ENCODE measurements at places on chromosomes 16 and 17.
A peak's percentile ranks its signal among the peaks of the same experiment; 100 is the strongest.

DNA sequence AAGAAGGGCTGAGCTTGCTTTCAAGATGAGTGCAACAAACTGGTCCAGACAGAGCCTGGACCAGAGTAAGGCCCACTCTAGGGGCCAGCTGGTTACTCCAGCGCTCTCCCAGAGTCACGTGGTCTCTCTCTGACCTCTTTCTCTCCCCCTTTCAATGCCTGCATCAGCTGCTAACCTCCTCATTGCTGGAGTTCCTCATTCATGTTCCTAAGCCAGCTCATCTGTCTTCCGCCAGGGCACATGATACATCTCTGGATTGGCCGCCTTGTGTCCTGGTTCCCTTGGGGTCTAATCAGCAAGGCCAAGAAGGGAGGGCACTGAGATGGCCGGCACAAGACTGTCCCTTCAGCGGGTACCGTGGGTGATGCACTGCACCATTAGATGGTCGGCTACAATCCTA lies 26.9 kb upstream of the ZFP90 start:
- no peak for DNase-seq

DNA sequence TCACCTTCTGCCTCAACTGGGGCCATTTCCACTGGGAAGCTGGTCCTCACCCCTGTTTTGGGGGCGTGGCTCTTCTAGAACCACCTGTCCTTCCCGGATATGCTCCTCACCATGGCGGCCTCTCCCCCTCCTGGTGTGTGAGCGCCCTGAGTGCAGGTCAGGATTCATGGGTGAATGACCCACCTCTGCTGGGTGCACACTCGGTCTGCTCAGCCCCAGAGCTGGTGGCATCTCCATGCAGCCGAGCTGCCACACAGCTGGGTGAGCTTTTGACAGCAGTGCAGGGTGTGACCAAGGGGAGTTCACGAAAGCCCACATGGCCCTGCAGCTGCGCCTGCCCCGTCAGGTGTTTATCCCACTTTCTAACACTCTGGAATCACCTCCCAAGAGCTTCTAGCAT lies 27.3 kb downstream of the GRIN2C start:
- DNase-seq = no peak

DNA sequence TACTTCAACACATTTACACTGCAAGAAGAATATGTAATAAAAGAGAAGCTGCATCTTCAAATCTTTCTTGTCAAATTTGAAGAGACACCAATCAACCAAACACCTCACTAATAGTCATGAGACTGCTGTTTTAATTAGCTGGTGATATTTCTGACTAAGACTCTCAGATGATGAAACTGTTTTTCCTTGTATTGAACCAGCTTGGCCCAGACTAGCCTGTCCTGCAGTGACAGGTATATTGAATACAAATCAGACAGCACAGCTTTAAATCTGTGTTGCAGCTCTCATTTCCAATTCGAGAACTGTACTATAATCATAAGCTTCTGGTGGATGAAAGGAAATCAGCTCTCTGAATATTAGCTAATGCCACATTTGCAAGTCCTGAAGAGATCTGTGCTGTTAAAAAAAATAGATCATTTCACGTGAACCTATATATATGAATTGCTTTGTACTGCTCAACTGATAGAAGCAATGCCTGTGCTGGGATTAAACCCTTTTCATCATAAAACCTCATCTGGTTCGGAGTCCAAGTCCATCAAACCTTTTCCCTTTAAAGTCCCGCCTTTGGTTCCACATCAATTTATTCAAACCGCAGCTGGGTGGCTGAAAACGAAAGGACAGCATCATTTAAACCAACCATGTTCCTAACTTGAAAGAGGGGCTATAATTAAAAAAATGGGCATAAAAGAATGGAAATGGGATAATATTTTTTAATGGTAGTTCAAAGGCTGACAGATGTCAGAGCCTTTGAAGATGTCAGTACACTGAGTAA lies 306.2 kb downstream of the CEP112 start:
- DNase-seq = no peak

DNA sequence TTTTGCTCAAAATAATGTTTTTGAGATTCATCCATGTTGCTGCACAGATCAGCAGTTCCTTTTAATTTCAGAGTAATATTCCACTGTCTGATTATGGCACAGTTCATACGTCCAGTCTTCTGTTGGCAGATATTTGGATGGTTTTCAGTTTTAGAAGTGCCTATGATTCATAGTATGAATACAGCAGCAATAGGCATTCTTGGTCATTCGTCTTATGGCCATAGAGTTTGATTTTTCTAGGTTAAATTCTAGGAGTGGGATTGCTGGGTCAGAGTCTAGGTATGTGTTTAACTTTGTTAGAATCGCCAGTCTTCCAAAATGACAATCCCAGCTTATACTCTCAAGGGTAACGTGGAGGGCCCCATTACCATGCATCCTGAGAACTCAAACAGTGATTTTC lies 11.5 kb upstream of the IL34 start:
- DNase-seq = no peak

- DNase-seq = no peak
Observed at GRCh38 chr16:10090816-10091215, 91.4 kb downstream of the GRIN2A start.

GRCh38 chr16:51697454-51697853 lies 546.4 kb upstream of the SALL1 start:
- no peak for DNase-seq

DNA sequence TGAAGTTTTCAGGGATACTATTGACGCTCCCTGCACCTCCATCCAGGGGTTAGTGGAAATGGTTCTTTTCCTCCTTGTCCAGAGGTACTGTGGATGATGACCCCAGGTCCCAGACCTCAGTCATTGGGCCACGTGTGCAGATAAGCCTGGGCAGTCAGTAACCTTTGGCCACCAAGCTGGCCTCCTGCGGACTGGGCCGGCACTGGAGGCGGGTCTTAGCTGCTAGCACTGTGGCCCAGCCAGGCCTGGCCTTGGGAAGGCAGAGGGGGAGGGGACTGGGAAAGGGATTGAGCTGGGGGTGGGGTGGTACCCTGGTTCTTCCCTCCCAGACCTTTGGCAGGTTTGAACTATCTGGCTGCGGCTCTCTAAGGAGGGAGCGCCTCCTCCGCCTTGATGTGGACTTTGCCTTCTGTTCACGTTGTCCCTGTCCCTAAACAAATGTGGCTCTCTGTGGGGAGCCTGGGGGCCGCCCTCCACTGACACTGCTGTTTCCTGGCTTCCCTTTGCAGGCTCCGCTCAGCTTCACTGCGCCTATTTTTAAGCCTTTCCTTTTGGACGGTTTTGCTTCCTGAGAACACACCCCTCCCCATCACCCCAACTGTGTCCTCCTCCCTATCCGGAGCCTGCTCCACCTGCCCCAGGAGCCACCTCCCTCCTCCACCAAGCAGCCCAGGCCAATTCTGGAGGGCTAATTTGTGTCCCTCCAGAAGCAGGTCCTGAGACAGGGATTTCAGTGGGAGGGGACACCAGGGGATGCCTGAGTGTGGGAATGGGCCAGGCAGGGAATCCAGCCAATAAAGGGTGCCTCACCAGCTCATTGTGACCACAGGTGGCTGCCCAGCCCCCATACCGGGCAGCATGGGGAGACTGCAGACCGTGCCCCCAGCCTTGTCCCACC lies 251.9 kb downstream of the SEC14L1 start:
- DNase-seq = no peak

GRCh38 chr16:48121276-48121675 lies 34.5 kb downstream of the ABCC12 start:
- DNase-seq = no peak

GRCh38 chr16:81647527-81647926 lies 131.6 kb upstream of the PLCG2 start:
- DNase-seq = no peak

- DNase-seq = no peak
Observed at GRCh38 chr16:75329943-75330342, 78.5 kb upstream of the BCAR1 start.

DNA sequence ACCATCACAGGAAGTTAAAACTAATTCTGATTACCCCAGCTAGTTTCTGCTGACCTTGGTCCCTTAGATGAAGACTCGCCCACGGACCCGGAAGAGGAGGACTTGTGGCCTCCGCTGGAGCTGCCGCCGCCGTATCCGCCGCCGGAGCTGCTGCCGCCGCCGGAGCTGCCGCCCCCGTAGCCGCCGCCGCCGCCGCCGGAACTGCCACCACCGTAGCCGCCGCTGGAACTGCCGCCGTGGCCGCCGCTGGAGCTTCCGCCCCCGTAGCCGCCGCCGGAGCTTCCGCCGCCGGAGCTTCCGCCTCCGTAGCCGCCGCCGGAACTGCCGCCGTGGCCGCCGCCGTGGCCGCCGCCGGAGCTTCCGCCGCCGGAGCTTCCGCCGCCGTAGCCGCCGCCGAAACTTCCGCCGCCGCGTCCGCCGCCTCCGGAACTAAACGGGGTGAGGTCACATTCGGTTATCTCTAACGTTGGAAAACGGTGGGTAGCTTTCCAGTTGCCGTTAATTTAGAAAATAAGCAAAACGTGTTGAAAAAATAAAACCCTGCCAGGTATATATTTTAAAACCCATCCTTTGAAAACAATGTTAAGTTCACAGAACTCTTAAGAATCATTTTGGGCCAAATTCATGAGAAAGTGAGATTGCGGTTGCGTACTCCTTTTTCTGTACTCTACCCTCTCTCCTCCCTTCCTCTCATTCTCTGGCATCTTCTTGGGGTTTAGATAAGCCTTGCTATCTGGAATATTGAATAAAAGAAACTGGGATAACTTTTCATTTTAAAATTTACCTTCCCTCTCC lies 3.5 kb downstream of the KRT10 start:
- peak; percentile 86 for DNase-seq

DNA sequence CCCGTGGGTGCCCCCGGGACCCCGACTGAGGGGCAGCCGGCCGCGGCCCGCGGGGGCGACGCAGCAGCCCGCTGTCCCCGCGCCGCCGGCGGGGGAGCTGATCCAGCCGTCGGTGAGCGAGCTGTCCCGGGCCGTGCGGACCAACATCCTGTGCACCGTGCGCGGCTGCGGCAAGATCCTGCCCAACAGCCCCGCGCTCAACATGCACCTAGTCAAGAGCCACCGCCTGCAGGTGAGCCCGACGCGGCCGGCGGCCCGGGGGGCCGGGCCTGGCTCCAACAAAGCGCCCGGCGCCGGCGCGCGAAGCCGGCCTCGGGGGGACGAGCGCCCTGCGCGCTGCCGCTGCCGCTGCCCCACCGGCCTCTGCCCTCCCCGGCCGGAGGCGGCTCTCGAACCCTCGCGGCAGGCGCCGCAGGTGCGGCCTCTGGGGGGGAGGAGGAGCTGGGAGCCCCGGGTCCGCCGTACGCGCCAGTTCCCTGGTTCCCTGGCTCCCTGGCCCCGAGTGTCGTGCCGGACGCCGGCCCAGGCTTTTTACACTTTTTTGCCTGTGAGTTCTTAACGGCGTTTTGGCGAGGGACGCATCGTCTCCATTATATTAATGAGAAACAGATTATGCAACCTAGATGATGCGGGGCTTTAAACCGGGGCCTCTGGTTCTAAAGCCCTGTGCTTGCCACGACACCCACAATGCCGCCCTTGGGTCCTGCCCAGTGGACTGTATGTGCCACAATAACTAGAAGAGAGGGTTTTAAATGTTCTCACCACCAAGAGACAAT lies 521 bp downstream of the ATMIN start:
- DNase-seq = peak; percentile 46

DNA sequence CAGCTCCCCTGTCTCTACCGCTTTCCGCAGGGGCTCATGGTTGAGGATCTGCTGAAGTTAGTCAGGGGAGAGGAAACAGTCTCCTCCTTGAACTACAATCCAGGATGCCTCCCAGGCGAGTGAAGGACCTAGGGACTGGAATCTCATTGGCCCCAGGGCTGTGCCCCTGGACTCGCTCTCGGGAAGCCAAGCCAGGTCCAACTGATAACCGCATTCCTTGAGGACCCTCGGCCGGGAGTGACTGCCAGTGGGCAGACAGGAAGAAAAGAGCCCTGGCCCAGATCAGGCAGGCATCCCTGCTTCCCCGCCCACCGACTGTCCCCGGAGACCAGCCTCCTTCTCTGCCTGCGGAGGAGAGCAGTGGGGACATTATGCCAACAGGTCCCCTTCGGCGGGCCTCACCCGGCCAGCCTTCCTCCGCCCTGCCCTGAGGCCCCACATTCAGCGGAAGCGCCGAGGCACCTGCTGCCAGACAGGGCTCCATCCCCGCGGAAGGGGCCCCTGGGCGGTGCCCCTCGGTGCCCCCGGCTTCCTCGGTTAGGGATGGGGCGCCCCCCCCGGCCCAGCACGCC lies 776 bp downstream of the LRRC75A start:
- peak; percentile 32 for DNase-seq

DNA sequence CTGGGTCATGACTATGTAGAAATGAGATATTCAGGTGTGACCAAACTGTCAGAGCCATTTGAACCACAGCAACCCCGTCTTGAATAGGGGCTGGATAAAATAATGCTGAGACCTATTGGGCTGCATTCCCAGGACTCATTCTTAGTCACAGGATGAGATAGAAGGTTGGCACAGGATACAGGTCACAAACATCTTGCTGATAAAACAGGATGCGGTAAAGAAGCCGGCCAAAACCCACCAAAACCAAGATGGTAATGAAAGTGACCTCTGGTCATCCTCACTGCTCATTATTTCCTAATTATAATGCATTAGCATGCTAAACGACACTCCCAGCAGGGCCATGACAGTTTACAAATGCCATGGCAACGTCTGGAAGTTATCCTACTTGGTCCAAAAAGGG lies 545.5 kb downstream of the TMEM114 start:
- no peak for DNase-seq

DNA sequence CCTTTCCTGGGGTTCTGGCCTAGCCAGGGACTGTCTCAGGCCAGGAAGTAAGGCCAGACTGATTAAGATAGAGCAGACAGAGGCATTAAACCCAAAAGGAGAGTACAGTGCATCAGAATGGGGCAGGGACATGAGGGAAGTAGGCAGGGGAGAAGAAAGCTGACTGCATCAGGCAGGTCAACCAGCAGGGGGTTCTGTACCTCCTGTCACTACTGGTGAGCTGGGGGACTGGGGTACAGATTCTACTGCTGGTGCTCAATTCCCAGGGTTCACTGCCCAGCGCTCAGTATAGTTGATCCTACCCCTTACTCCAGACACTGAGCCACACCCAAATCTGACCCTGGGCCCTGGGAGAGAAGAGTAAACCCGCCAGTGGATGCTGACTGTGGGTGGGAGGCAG lies 12.9 kb upstream of the MTMR4 start:
- DNase-seq = peak; percentile 43

- no peak for DNase-seq
Observed at GRCh38 chr17:64689106-64689505, 27.0 kb upstream of the SMURF2 start.

DNA sequence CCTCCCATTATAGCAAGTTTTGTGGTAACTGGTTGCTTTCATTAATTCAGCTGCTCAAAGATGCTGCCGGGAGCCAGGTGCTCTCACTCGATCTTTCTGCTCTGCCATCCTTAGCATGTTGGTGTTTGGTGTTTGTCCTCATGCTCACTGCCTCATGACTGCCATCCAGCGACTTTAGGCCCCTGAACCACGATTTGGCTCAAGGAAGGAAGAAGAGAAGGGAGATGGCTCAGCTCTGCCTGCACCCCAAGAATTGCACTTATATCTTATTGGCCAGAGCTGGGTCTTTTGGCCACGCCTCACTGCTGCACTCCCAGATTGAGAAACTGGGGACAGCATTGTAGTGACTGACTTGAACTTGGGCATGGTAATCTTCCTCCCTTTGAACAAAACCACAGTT lies 52.7 kb downstream of the ARSG start:
- peak; percentile 9 for DNase-seq

Data from hematopoietic multipotent progenitor cell treated with erythropoietin and hydrocortisone succinate and interleukin-3 and kit ligand, for 6 days (in vitro differentiated cells).